ENCODE measurements at places on chromosomes 6 and 20. TPM values are rescaled to one million over a fixed set of nuclear protein-coding genes. Genes with fewer than 3 reads are reported as not detected.

The EYA2 gene
- total RNA-seq = not detected

The WFDC5 gene
- total RNA-seq = not detected

The DPPA5 gene
- not detected for total RNA-seq

The CLPSL2 gene
- total RNA-seq = not detected

The SCRT2 gene
- total RNA-seq = not detected

The UST gene
- 13.0 TPM for total RNA-seq

The C6orf132 gene
- total RNA-seq = 5.6 TPM

The LIME1 gene
- 5.9 TPM for total RNA-seq

The NKX2-2 gene
- 0.32 TPM for total RNA-seq

The SPATS1 gene
- total RNA-seq = not detected

GRCh38 chr6:29675561-29675960 is 5.4 kb downstream of the ZFP57 start:
- DNase-seq = no peak

DNA sequence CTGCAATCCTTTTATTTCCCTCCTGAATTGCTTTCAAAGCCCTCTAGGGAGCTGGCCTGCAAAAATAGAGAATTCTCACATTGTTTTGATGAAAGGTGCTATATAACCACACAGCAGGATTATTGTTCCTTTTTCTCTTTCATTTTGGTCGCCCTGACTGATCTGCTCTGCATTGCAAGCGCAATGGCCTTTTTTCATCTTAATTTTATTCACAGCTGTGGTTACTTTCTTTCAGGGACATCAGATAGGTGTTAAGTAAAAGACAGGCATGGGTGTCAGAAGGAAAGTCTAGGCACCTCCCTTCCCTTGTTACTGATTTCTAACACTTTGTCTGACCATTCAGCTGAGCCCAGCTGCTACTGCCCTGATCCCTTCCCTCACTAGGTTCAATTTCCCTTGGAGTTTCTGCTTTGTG is 850.5 kb upstream of the MAP3K7 start:
- DNase-seq = no peak

GRCh38 chr6:97151601-97152000 is 131.4 kb downstream of the MMS22L start:
- no peak for DNase-seq

GRCh38 chr6:120274547-120274946 is 925.0 kb upstream of the MAN1A1 start:
- no peak for DNase-seq

GRCh38 chr20:17860301-17861197 is 108.0 kb downstream of the SNX5 start:
- DNase-seq = no peak

DNA sequence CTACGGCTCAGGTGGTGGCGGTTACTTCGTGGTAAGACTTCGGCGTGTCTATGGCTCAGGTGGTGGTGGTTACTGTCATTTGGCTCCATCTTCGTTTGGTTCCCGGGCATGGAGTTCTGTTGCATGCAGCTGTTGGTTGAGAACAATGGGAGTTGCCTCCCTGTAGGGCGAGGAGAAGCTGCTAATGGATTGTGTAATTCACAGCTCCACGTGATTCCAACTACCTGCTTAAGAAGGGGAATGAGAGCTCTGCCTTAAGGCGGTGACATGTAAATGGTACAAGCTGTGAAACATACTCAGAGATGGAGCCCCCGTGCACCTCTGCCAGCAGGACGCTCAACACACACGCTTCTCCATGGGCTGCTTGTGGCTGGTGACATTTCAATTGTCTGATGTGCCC is 12.4 kb upstream of the DACT2 start:
- no peak for DNase-seq

DNA sequence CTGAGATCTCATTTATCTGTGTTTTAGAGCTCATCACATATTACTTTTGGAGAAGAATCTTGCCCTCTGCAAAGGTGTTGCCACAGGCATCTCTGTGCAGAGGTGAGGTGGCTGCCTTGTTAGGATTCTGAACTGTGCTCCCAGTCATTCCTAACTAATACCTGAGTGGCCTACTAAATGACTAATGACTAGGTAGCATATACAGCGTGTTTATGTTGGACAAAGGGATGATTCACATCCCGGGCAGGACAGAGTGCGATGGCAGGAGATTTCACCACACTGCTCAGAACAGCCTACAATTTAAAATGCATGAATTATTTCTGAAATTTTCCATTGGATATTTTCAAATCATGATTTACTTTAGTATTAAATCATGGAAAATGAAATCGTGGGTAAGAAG is 23.1 kb upstream of the CGA start:
- DNase-seq = peak; percentile 40

DNA sequence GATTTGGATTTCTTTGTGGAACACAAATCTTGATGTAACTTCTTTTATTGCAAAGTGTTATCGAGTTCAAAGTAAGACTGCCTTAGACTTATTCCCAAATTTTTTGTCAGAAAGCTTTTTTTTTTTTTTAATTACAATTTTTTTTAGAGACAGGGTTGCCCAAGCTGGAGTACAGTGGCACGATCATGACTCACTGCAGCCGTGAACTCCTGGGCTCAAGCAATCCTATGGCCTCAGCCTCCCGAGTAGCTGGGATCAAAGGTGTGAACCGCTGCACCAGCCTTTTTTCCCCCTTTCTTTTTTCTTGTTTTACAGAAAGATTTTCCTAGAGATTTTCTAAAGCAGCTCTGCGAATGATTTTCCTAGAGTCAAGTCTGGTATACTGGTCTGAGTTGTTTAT is 2.8 kb downstream of the RIOK1 start:
- DNase-seq = no peak

DNA sequence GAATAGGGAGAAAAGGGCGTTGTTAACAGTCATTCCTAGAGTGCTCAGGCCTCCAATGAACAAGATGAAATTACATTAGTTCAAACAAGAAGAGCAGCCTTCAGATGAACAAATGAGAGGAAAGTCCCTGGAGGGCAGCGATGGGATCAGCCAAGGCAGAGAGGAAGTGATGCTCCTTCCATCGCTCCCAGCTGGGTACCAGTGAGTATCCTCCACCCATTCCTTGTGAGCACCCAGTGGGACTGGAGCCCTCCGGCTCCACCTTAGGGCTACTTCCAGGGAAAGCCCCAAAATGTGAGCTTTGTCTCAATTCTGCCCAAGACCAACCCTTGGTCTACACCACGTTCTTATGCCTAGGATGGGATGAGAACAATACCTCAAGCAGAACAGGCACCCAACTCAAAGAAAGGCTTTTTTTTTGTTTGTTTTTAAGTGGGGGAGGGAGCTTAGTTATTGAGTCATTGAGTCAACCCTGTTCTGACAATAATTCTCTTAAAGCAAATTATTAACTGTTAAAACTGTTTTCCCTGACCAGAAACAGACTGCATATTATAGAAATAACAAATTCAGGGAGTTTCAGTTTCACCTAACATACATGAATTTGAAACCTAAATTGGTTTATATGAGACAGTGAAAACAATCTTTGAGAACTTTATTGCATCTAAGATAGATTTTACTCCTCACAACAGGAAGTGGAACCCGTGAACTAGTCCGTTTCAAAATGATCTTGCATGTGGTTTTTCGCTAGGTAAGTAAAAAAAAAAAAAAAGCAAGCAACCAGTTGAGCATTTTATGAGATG is 106.9 kb downstream of the IPCEF1 start:
- no peak for DNase-seq

DNA sequence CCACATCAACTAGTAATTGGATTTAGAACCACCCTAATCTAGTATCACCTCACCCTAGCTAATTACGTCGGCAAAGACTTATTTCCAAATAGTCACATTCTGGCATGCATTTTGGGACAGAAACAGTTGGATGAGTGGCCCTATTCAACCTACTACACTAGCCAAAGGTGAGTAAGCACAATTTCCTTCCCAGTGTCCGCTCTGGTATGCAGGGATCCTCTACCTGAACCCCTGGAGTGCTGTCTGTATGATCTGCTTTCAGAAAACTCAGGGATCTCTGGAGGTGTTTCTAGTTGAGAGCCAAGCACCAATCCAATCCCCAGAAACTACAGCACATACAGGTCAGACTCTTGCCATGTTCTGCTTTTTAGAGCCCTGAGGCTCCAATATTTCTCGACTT is 717.4 kb upstream of the MANEA start:
- DNase-seq = no peak

DNA sequence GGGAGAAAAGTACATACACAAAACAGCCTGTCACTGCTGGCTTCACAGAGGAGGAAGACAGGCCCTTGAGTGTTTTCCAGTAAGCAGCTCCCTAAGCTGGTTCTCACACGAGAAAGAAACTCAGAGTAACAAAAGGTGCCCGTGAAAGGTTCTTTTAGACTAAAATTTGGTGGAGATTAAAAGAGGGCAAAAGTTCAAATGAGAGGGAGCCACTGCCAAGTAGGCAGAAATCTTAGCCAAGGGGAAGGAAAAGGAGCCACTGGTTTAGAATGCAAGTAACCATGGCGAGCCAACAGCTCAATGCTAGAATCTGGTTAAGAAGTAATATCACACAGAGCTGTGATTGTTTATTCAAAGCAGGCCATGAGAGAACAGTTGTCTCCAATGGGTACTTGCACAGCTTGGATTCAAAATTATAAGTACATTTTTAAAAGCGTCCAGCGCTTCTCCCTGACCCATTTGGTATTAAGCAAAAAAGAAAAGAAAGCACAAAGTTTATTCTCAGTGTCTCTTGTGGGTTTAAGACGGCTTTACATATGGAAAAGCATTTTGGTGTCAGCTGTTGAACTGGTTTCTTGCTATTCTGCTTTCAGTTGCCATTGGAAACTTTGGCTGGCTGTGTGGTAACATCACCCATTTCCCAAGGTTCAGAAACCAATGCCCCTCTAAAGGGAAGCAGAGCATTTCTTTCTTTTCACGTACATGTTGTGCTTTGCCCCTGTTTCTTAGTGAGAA is 648.5 kb downstream of the RNF144B start:
- no peak for DNase-seq

DNA sequence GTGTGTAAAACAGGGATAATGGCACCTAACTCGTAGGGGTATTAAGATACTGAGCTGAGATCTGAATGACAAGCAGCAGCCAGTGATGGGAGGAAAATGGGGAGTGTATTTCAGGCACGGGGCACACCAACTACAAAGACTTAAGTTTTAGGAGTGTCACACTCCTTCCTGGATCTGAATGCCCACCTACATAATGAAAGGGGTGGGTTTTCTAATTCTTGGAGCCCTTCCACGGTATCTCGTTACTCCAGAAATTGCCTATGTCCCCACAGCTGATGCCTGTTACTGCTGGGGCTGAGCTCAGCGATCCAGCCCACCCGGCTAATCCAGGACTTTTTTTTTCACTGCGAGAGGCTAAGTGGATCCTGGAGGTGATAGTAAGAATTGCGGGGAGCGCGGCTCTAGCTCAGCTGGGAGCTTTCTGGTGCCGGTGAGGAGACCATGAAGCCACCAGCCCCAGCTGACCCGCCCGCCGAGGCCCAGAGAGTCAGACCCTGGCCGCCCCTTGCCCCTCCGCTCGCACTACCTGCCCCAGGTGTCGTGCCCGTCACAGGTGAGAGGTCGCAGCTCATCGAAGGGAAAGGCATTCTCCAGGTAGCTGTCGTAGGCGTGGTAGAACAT is 727 bp downstream of the EDEM2 start:
- DNase-seq = no peak

GRCh38 chr6:142729618-142730017 is 215.4 kb downstream of the HIVEP2 start:
- DNase-seq = no peak

DNA sequence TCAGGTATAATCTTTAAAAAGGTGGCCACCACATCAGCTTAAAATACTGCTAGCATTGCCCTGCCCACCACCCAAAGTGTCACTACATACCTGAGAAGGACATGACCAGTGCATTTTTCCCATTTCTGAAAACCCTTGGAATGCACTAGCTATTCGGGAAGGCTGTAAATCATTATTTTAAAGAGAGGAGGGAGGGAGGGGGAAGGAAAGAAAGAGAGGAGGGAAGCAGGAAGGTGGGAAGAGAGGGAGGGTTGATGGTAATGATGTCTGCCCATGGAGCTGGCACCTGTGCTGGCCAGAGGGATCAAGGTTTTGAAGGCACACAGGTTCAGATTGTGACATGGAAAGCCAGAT is 32.4 kb downstream of the VAPB start:
- no peak for DNase-seq

DNA sequence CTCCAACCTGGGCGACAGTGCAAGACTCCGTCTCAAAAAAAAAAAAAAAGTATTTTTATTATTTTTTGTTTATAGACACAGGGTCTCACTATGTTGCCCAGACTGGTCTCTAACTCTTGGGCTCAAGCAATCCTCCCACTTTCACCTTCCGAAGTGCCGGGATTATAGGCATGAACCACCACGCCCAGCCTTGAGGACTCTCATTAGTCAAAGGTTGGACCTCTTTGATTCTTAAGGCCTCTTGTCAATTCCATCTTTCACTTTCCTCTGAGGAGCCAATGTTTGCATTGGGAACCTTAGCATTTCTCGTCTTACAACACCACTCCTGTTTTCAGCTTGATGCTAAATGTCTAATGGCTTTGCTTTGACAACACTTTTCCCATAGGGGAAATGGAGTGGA is 16.1 kb upstream of the CDK19 start:
- DNase-seq = no peak

- no peak for DNase-seq
These were observed 1.7 kb upstream of the LY6G6D start for GRCh38 chr6:31713465-31713864.

DNA sequence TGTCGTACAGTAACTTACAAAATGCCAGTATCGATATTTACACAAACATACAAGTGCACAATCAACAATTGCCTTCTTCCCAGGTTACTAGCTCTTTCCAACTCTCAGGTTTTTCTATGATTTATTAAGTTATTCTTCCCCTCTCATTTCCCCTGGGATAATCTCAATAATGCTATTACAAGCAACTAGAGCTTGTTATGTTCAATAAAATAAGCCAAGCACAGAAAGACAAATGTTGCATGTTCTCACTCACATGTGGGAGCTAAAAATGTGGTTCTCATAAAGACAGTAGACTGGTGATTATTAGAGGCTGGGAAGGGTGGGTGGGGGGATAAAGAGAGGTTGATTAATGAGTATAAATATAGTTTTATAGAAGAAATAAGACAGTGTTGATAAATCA is 577.1 kb downstream of the HACE1 start:
- DNase-seq = no peak

DNA sequence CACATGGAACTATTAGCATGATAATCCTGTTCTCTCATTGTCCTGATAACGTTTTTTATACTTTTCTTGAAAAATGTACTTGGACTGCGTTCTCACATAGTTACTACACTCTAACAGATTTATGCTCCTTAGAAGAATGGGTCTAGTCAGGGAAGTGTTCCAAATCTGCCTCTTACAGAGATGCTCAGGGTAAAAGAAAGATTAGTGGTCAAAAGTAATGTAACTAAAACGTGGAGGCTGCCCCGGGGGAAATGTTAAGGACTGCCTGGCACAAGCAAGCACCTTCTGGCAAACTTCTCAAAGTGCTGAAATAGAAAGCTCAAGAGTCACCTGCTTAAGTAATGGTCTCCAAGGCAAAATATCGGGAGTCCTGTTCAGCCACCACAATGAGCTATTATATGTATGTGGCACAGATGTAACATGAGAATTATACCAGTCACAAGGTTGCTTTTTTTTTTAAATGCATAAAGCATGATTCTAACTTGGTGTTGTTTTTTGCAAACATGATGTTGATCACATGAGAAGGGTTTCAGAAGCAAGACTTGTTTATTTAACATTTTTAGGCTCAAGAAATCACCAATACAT is 244.5 kb upstream of the JARID2 start:
- no peak for DNase-seq

- no peak for DNase-seq
These were observed 3.7 kb upstream of the IP6K3 start for GRCh38 chr6:33750244-33750991.

- no peak for DNase-seq
These were observed 251.3 kb downstream of the ANKRD60 start for GRCh38 chr20:57977141-57977540.
